ENCODE measurements at places on chromosomes 3 and 15.

GRCh38 chr3:189146848-189147247, 24.9 kb upstream of the TPRG1 start:
- DNase-seq: no peak

- DNase-seq: no peak
Measured at GRCh38 chr15:59794229-59794886, 105.2 kb upstream of the BNIP2 start.

- DNase-seq: no peak
Measured at GRCh38 chr15:37100966-37101215, 542 bp upstream of the MEIS2 start.

DNA sequence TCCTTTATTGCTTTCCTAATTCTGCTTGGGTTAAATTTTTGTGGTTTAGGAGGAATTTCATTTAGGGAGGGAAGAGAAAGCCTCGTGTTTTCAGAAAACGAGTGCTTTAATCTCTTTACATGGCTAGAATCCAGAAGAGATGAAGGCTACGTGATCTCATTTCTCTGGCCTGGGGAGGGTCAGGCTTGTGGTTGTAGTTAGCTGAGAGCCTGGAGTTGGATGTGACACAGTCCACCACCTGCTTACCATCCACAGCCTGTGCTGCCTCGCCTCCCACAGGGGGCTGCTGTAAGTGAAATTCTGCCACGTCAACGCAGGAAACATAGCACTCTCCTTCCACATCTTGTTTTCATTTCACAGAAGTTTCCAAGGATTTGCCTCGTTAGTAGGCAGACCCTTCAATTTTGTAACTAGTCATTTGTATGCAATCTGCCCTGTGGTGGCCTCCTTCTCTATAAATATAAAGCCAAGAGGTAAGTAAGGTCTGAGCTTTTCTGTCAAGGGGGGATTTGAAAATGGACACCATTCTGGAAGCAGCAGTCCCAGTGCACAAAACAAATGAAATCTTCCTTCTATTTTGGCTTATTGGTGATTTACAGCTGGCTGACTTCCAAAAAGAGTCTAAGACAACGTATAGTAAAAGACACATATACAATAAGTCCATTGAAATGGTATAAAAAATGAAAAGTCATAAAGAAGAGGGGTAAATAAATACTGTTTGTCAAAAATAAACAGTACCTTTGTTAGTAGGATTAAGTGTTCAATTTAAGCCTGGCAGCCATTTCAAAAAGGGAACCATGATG, 3.4 kb downstream of the GXYLT2 start:
- DNase-seq: no peak

GRCh38 chr3:142889212-142890014, 530 bp upstream of the PCOLCE2 start:
- DNase-seq: no peak

DNA sequence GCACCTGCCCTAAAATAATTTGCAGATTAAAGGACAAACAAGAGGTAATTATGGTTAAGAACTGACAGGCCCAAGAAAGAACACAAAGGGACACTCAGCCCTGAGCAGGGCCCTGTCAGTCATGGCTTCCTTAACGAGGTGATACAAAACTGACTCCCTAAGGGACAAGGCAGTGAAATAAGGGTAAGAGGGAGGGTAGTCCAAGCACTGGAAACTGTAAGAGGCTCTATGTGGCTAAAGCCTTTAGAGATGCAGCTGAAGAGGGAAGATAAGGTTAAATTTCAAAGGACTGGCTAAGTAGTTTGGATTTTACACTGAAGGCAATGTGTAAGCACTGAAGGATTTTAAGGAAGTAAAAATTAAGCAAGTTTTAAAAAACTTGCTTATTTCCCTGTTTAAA, 3.9 kb downstream of the ATR start:
- no peak for DNase-seq

All from CD8-positive, alpha-beta T cell (primary cell).